ENCODE measurements at places on chromosomes 16 and 17.

DNA sequence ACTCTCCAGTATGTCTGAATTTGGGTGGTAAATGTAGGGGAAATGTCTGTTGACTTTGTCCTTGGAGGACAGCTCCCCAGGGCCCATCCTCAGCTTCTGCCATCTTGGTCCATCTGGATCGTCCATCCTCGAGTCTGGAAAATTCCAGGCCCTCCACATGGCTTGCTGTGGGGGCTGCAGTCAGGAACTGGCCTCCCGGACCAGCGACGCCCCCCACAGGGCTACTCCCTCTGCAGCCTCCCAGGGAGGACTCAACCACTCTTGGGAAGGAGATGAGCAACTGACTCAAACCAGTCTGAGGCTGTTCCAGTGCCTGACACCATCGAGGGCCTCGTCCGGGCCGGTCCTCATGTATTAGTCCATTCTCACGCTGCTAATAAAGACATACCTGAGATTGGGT lies 5.5 kb upstream of the ZG16B start:
- no peak for DNase-seq

DNA sequence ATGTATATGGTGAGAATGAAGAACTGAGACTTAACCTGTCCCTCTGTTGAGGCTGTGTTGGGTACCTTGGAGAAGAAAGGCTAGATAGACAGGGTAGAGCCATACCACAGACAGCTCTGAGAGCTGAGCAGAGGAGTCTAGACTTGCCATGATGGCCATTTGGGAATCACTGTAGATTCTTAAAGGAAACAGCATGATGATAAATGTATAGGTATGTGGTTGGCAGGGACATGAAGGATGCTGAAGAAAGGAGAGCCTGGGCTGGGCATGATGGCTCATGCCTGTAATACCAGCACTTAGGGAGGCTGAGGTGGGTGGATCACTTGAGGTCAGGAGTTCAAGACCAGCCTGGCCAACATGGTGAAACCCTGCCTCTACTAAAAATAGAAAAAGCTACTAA lies 114.4 kb upstream of the HAS3 start:
- DNase-seq = no peak

- no peak for DNase-seq
Observed at GRCh38 chr17:49260011-49260816, 29.6 kb upstream of the PHOSPHO1 start.

GRCh38 chr16:49622084-49622390 lies 233.9 kb downstream of the ZNF423 start:
- no peak for DNase-seq

- DNase-seq = no peak
Observed at GRCh38 chr17:58527949-58528348, 13.5 kb upstream of the MTMR4 start.

- no peak for DNase-seq
Observed at GRCh38 chr16:82801361-82801760, 174.6 kb downstream of the CDH13 start.

DNA sequence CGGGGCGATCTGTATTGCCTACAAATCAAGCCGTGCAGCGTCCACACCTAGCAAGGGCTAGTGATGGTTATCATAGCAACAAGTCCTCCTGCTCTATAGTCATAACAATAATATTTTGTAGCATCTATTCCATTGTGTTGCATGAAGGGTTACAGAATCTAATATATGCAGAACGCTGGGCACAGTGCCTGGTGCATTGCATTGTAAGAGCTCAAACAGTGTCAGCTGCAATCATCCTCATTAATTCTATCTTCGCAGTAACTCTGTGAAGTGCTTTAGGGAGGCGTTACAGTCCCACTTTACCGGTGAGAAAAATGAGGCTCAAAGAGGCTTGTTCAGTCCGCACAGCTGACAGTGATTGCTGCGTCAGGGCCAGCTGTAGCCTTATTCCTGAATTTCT lies 149.4 kb downstream of the RBFOX1 start:
- no peak for DNase-seq

DNA sequence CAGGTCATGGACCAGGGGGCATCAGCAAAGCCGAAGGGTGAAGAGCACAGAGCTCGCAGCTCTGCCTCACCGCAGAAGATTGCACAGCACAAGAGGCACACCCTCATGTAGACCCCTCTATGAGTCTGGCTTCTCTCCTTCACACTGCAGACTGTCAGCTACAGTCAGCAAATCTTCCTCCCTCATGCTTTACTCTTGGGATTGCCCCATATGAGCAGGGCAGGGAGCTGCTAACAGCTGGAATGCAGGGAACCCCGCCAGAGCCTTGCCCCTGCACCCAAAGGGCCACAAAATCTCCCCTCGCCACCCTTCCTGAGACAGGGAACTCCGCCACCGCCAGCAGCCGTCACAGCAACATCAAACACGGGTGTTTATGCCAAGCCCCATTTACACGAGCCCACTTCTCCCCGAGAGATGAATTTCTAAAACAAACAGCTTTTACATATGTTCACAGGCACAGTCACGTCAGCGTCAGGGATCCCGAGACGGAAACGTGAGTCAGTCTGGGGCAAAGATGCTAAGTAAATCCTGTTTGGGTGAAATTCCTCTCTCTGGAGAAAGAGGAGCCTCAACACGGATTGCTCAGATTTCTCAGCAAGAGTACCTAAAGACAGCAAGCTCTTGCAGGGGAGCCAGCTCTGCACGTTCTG lies 121.9 kb downstream of the CDYL2 start:
- DNase-seq = no peak

DNA sequence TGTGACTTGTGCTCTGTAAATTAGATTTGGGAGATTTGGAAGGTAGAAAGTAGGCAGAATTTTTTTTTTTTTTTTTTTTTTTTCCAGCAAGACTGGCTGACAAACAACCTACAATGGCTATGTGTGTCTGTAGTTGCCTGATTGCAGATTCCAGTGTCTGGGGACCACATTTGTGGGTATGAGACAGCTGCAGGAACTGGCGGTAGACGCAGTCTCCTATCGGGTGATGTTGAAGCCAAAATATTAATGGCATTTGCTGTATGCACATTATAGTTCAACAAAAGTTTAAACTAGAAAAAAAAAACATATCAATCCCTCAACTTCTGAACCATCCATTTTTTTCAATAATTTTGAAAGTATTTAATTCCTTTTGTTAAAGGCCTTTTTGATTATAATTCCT lies 665.2 kb downstream of the TOX3 start:
- no peak for DNase-seq

Data from NCI-H774 (cell line).